NCI-H460 (cell line): ENCODE measurements at places on chromosomes 5 and 9. TPM values are rescaled to one million over a fixed set of nuclear protein-coding genes. Genes with fewer than 3 reads are reported as not detected.

Gene COL27A1
- 1.2 and 2.8 TPM in 2 replicates for total RNA-seq

- DNase-seq: no peak
These were observed 246.6 kb downstream of the DEPDC1B start for GRCh38 chr5:60453186-60453976.

DNA sequence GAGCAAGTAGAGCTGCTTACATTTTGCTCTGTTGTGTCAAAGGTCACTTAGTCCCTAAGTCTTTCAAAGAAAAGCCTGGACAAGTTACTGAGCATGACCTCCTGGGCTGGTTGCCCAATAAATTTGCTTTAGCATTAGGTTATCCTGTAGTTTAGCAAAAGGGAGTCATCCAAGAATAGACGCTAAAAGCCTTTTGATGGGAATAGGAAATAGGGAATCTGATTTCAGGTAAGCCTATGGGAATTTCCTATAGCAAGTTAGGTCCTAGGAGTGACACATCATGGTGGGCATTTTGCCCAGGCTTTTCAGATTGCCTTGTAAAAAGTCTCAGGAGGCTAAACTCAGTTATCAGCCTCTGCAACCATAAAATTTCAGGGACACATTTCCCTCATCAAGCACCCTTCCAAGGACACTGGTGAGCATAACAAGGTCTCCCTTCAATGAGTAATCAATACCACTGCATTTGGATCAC lies 67.6 kb upstream of the RANBP3L start:
- DNase-seq: no peak

Gene SARDH
- total RNA-seq: 0.07 TPM in 1 of 2 replicates, not detected in the other

- no peak for DNase-seq
These were observed 34.5 kb upstream of the MED10 start for GRCh38 chr5:6412811-6413210.

GRCh38 chr5:98624145-98624880 lies 149.2 kb upstream of the RGMB start:
- no peak for DNase-seq

DNA sequence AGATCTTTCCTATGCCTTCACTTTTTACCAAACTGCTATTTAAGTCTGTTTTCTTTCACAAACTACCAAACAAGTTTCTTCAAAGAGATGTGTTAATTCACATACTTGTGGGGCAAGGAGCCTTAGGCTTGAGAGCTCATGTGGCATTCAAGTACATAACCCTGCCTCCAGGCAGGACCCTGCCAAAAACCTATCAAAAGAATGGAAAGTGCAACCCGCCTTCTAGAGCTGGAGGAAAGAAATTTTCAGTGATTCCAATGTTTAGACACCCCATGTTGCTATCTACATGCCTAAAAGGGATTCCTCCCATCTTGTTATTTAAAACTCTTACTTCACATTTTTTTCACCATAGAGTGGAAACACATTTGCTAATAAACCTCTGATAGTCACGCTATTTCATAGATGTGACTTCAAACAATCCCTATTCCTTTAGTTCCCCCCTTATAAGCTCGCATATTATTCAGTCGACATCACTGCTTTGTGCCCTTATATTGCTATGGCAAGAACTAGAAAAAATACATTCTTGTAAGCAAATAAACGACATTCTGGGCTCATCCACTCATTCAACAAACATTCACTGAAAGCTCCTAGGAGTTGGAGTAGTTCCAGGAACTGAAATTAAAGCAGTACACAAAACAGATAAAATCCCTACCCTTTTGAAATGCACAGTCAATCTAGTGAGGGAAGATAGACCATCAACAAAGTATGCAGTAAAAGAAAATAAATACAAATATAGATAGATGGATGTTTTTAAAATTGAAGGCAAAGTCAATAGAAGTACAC lies 518.1 kb downstream of the ELAVL2 start:
- DNase-seq: no peak

- DNase-seq: peak; percentile 3
These were observed 461.5 kb downstream of the ANXA1 start for GRCh38 chr9:73613092-73613701.

Gene CTXN3
- total RNA-seq: not detected in 2 replicates

Gene FCHO2
- 17.7 and 17.9 TPM in 2 replicates for total RNA-seq

- no peak for DNase-seq
These were observed 38.7 kb downstream of the PRRT1B start for GRCh38 chr9:131583836-131584555.

DNA sequence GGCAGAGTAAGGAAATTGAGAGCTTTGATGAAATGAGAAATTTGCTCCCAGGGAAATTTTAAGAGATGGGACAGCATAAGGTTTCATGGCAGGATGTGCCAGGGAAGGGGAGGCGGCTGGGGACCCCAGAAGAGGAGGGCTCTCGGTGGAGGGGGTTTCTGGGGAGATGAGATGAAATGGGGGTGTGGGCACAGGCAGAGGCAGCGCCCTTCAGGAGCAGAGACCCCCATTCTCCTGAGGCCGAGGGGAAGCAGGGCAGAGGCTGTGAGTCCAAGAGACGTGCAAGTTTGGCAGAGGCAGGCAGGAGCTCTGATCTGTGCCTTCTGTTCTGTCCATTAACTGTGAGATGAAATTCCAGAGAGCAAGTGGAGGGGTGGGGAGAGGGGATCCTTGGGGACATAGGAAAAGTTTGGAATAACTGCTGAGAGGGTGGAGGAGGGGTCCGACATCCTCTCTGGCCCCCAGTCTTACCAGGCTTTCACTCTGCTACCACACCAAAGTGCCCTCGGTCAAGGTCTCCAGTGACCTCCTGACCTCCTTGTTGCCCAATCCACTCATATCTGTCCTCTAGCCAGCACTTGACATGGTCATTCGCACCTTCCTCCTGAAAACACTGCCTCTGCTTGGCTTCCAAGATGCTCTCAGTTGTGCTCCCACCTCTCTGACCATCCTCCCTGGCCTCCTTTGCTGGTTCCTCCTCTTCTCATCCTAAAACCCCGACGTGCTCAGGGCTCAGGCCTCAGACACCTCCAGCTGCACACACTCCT lies 108.1 kb upstream of the MVB12B start:
- DNase-seq: no peak

Gene PIP5KL1
- total RNA-seq: 2.8 and 4.5 TPM in 2 replicates

GRCh38 chr9:137199411-137200121 lies 975 bp downstream of the TPRN start:
- no peak for DNase-seq

Gene LHX2
- total RNA-seq: 4.6 and 5.5 TPM in 2 replicates

- DNase-seq: no peak
These were observed 596 bp upstream of the ADAMTS6 start for GRCh38 chr5:65482296-65482735.

GRCh38 chr5:14166437-14166836 lies 23.3 kb downstream of the TRIO start:
- DNase-seq: no peak

Gene FOXD1
- total RNA-seq: 15.6 and 16.6 TPM in 2 replicates

Gene DMRT2
- not detected in 2 replicates for total RNA-seq

DNA sequence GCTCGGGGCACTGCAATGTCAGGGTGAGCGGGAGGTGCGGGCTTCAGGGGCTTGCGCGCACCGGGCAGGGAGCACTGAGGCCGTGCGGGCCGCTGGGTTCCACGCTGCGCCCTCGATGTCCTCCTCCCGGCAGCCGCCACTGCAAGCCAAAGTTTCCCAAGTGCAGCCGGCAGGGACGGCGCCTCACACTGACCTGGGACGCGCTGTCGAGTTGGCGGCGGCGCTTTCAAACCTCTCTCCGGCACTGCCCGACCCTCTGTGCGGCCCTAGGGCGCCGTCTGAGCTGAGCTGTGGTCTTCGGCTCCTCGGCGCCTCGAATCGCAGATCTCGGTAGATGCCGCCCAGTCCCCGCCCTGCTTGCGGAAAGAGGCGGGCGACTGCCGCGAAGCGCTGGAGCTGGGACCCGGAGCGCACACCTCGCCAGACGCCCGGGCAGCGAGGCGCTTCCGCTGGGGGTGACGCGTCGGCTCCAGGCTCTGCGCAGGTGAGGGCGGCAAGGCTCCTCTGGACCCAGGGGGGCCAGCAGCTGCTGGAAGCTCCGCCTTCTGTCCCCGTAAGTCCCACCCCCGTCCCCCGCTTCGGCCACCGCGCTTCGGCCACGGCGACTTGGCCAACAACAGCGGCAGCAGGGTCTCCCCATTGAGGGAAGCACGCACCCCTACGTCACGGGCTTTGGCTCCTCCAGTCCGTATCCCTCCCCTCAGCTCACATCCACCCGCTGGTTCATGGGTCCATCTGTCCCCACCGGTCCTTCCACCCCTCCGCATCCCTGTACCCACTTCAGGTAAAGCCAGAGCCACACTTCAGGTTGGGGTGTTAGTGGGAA lies at the start of gene ANKRD34B:
Gene ANKRD34B, minus strand, starts transcription at position 320 of the 826 bp plus-strand sequence. CDS start 10,261 bp downstream, outside the sequence.
- no peak for DNase-seq

Gene PRR16
- total RNA-seq: 1.1 and 1.4 TPM in 2 replicates

Gene SPATA31D4
- not detected in 2 replicates for total RNA-seq

DNA sequence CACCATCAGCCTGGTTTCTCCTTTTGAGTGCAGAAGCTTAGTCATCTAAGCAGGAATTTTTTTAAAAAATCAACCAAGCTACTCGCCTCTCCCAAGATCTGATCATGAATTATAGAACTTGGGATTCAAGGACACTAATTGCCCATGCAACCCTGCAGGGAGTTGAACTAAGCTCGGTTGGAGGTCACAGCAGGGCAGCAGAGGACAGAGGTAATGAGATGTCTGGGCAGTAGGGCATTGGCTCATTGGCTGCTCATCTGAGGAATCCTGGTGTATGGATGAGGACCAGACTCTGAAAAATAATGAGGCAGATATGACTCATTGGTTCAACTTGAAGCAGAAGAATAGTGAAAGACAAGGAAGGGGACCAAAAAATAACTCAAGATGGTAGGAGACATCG lies 111.8 kb upstream of the TLE1 start:
- no peak for DNase-seq

Gene ACER2
- total RNA-seq: 2.2 and 2.8 TPM in 2 replicates

Gene EQTN
- not detected in 2 replicates for total RNA-seq

- no peak for DNase-seq
These were observed 11.5 kb upstream of the ABO start for GRCh38 chr9:133286523-133286922.

DNA sequence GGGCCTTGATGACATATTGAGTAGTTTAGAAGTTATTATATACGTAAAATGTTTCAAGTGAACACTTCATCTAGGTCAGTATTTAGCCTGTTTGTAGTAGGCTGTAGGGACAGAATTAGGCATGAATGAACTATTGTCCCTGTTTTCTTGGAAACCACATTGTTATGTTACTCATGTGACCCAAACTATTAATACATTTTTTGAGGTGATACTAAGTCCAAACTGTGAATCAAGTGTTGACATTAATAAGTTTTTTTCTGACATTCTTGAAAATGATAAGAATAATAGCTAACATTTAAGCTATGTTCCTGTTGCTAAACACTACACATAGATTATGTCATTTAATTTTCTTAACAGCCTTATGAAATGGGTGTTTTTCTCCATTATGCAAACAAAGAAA lies 1642.7 kb upstream of the WWC1 start:
- DNase-seq: no peak

DNA sequence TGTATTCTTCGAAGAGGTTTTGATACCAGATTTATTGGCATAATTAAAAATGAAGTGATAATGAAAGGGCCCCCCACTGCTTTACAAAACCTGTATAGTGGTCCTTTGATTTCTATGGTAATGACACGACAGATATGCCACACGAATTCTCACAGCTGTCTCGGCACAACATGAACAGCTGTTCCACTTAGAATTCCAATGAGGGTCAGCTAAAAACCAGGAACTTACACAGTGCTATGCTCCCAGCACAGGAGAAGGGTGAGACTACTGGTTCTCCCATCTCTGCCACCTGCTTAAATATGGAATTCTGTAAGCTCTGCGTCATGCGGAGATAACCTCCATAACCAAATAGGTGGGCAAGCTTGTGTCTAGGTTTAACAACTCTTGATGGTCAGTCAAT lies 183.0 kb upstream of the EFNA5 start:
- no peak for DNase-seq

DNA sequence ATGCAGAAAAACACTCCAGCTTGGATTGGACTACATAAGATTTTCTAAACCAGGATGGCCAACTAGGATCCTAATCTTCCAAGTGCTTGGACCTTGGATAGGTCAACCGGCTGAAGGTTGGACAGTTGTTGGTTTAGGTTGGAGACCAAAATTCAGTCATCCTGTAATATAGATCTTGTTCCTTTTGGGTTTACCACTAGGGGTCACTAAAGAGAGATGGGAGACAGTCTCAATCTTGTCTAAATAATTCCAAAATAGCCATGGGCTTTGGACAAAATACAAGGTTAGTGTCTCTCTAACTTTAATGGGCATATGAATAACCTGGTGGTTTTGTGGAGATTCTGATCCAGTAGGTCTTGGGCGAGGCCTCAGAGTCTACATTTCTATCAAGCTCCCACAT lies 148.7 kb upstream of the ERCC6L2 start:
- DNase-seq: peak; percentile 36

DNA sequence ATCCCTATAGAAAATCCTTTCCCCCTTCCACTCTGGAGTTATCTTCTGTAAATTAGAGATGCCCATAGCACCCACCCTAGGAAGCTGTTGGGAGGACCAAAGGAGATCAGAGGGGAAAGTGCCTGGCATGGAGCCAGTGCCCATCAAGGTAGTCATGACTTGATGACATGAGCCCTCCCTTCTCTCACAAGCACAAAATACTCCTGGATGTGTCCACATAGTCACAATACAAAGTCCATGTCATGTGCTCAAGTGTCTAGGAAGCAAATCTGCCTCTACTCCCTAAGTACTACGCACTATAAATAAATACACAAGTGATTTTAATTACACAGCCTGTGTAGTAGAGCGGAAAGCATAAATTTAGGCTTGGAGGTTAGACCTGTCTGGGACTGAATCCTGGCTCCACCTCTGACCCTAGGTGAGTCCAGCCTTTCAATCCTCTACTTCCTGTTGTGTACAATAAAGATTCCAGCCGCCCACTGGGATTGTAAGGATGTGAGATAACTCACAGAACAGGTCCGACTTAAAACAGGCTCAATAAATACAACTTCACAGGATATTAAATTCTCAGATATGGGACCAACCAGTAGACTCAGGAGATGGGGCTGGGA lies 30.6 kb downstream of the TTC39B start:
- no peak for DNase-seq

DNA sequence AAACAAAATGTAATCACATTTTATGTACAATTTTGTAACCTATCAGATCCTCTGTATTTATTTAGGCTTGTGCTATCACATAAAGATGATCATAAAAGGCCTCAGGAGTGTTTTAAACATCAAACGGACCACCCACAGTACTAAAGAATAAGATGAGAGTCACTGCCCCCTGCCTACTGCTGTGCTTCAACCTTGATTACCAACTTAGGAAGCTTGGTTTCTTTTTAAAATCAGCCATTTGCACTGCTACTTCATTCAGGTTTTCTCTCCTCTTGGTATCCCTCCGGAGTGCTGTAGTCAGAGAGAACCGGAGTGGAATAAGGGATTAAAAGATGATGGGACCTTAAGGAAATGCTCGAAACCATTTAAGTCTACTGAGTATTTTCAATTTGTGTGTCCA lies 6.9 kb downstream of the C7 start:
- DNase-seq: no peak

GRCh38 chr9:88535226-88536022 lies 446 bp downstream of the NXNL2 start:
- DNase-seq: no peak

- DNase-seq: no peak
These were observed 5.6 kb downstream of the JMY start for GRCh38 chr5:79241535-79241979.

- DNase-seq: no peak
These were observed 91.2 kb downstream of the TLE1 start for GRCh38 chr9:81598123-81598497.

- no peak for DNase-seq
These were observed 30.9 kb downstream of the PRKACG start for GRCh38 chr9:68983008-68983411.

- DNase-seq: no peak
These were observed 30.3 kb upstream of the STX17 start for GRCh38 chr9:99876190-99876589.

- DNase-seq: no peak
These were observed 36.2 kb downstream of the STC2 start for GRCh38 chr5:173291722-173292658.
